ENCODE measurements at places on chromosomes 1 and 21. TPM values are rescaled to one million over a fixed set of nuclear protein-coding genes. Genes with fewer than 3 reads are reported as not detected.

GRCh38 chr1:71583756-71584155, 502.9 kb upstream of the ZRANB2 start:
- DNase-seq: no peak

DNA sequence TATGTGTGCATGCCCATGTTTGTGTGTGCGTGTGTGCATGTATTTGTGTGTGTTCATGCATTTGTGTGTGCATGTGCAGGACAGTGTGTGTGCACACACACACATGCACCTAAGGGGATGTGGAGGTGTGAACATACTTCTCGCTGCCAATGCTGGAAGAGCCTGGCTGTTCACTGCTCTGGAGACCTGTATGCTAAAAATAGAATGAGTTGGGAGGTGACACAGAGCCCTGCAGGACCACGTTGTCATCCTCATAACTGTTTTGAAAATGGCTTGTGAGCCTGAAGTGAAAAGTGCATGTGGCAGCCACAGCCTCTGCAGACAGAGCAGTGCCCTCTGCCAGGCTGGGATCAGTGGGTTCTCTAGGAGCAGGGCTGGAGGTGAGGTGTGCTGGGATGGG, 95.8 kb downstream of the AJAP1 start:
- DNase-seq: no peak

Gene ALX3
- total RNA-seq: not detected

GRCh38 chr1:199684686-199685273, 342.7 kb upstream of the NR5A2 start:
- DNase-seq: peak; percentile 50

DNA sequence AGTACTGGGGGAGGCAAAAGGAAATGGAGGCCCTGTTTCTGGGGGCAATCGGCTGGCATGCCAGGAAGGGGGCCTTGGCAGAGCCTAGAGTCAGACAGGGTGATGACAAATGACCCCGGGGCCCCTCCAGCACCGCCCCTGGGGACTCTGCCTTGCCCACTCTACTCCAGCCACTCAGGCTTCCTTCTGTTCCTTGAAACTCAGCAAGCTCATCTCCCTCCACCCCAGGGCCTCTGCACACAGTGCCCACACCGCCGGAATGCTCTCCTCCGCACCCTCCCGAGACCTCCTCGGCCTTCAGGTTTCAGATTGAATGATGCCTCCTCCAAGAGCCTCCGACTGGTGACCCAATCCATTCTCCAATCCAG, 122.5 kb upstream of the ZBTB40 start:
- no peak for DNase-seq

Gene IFI44
- total RNA-seq: 19.4 TPM

Gene PLPPR4
- not detected for total RNA-seq

DNA sequence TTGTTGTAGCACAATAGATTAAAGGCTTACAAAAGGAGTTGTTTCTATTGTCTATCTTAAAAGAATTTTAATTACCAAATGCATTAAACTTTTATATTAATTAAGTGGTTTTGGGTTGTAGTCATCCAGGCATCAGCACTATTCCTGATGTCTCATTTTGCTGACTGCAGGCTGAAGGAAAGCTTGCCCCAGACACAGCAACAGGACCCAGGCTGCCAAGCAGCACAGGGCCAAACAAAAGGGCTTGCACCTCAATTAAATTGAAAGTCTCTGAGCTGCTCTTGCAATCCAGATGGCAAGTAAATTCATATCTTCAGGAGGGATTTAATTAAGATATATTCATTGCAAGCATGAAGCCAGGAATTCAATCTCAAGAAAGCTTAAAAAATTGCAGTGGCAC, 80.7 kb upstream of the CHODL start:
- no peak for DNase-seq

DNA sequence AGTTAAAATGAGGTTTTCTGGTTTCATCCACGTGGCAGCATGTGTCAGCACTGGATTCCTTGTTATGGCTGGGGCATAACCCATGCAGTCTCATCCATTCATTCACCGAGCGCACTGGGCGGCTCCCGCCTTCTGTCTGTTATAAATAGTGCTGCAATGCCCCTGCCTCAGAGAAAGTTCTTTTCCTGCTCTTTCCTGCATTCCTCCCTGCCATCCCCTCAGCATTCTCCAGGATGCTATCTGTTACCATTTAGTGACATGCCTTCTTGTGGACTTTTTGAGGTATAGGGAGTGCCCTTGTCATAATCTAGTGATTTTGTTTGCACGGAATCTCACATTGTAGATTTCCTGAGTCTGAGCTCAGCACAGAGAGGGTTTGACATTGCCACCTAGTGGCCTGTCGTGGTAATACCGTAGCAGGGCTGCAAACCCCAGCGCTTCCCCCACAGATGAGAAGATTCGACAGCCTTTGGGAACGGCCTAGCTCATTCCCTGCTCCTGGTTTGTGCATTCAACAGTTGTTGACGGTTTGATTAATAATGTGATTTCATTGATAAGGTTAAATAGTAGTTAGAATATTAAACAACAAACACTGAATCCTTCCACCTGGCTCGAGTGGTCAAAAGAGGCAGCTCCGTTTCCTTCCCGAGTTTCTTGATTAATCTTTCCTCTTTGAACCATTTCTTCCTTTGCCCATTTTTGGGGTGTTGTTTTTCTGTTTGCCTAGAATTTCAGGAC, 46.3 kb downstream of the UMODL1 start:
- DNase-seq: peak; percentile 79

Gene TMCC2
- total RNA-seq: 7.7 TPM

GRCh38 chr1:48649880-48650279, 126.8 kb downstream of the BEND5 start:
- DNase-seq: no peak

DNA sequence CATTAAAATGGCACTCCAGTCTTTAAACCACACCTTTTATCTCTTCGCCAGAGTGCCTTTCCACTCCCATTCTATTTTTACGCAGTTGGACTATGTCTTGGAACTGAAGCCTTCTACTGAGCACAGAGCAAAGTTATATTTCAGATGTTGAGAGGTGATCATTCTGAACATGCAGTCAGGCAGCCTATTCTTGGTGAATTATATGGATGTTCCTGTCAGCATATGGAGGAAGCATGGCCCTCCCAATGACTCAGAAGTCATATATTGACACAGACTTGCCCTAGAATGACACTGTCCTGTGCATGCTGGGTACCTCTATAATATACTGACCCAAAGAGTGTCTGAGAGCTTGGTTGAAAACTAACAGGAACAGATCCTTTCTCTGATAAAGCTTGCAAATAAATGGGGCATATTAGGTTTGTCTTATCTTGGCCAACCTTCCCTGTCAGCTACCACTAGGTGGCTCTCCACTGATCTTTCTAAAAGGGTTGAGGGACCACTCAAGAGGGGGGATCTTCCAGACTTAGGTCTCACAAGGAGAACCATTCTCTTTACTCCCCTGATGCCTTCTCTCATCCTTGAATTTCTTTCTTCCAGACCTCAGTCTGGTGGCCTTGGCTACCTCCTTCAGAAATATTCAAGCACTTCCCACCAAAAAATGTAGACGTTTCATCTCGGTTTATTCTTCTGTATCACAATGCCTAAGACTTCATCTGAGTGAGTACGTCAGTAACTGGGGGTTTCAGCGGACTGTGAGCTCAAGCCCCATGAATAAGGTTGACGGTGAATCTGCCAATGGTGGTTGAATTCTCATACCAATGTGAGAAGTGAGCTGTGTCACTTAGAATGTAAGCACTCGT, 11.8 kb upstream of the ALG14 start:
- DNase-seq: peak; percentile 34

DNA sequence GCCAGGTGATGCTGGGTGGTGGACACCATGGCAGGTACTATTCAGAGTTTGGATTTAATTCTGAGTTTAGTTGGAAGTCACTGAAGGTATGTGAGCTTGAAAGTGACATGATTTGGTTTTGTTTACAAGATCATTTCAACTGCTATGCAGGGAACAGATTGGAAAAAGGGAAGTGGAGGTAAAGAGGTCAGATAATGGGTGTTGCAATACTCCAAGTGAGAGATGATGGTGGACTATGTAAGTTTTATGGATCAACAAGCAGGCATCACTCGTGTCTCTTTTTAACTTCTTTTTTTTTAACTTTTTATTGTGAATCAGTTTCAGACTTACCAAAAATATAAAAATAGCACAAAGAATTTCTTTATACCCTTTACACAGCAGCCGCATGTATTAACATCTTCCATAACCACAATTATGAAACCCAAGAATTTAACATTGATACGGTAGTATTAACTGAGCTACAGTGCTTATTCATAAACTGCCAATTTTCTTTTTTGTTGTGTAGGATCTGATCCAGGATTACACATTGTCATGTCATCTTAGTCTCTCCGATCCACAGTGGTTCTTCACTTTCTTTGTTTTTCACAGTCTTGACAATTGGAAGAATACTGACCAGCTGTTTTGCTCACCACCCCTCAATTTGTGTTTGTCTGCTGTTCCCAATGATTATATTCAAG, 24.9 kb upstream of the NHLH2 start:
- no peak for DNase-seq
